Activated T-helper 1 cell treated with Interleukin-2 at 50 U/mL for 16 hours (primary cell): ENCODE measurements at places on chromosomes 12 and 14.

DNA sequence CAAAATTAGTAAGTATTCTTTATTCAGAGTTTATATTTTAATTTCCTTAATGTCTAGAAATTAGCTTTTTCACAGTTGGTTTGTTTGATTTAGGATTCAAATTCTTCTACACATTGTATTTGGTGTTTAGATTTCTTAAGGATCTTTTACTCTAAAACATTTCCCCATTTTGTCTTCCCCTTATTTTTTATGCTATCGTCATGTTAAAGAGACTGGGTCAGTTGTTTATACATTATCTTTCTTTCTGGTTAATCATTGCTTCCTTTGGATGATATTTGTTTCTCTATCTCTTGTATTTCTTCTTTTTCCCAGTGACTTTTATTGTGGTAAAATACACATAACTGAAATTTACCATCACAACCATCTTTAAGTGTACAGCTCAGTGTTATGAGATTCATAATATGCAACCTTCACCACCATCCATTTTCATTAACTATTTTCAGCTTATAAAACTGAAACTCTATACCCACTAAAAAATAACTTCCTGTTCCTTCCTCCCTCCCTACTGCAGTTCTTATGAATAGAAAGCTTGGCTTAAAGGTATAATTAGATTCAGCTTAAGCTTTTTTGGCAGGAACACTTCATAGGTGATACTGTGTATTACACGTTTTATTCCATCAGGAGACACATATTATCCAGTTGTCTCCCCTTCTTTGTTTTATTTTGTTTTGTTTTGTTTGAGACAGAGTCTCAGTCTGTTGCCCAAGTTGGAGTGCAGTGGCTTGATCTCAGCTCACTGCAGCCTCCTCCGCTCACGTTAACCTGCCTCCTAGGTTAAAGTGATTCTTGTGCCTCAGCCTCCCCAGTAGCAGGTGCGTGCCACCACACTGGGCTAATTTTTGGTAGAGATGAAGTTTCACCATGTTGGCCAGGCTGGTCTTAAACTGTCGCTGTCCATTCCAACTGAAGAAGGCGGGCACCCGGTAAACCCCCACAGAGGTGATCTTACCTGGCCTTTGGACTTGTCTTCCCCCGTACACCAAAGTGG lies 45.0 kb downstream of the NOPCHAP1 start:
- no peak for DNase-seq

DNA sequence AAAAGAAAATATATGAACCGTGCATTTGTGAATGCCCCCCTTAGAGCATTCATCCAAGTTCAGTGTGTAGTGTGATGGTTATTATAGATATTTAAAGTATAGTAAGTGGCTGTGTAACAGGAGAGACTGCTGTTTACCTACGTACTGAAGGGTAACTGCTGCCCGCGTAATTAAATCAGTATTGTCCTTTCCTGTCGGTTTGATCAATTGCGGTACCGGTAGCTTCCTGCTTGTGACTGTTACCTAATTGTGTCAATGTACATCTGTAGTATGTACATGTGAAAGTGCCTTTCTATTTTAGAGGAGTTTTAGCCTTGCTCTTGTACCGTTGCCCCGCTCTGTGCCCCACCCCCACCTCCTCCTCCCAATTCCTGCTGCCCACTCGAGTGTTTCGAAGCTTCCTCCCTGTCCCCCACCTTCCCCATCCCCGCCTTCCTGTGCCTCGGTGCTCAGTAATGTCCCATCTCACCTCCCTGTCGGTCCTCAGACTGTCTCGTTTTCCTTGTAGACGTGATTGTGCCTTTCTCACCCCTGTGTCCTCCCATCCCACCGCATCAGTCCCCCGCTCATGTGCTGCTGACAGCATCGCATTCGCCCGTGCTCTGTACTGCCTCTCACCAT lies 75.0 kb downstream of the KICS2 start:
- no peak for DNase-seq

DNA sequence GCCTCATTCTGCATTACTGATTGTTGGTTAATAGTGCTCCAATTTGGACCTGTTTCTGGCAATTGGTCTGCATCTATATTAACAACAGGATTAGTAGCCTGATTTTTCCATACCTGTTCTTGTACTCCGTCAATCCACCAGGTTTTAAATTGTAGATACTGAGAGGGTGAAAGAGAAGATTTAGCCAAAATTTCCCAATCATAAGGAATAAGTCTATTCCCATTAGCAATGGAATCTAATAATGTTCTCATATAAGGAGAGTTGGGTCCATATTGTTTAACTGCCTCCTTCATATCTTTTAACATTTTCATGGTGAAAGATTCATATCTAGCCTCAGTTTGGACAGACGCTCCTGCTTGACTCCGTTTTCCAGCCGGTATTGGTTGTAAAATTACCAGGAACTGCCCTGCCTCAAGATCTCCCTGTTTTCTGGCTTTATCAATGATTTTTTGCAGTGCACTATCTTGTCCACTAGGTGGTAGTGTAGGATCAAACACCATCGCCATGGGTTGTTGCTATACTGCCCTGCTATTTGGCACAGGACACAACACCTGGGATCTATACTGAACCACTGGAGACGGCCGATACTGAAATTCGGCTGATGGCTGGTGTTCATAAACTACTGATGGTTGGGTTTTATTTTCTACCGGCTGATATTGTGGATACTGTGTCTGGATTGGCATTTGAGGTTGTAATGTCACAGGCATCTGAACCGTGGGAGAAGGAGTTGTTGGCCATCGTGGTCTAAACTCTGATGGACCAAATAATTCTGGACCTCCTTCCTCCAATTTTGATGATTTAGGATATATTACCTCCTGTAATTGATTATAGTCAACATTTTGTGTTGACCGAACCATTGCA lies 25.2 kb downstream of the DHRS4L2 start:
- DNase-seq = no peak

DNA sequence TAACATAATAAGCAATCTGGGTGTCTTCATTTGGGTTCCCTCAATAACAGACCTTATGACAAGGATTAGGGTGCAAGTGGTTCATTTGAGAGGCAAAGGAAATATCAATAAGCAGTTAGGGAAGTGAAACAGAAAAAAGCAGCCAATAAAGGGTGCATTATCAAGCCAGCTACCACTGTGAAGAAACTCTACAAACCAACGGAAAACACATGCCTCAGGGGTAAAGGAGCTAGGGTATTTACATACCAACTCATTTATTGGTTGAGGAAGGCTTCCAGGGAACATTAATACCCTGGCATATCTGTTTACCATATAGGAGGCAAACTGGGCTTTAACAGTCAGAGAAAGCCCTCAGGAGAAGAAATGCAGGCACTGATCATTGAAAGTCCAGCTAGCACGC lies 22.7 kb upstream of the IFNG-AS1 start:
- DNase-seq = no peak

- DNase-seq = no peak
Measured at GRCh38 chr14:103122585-103122946, 695 bp upstream of the TNFAIP2 start.

- no peak for DNase-seq
Measured at GRCh38 chr14:34933301-34933700, 49.5 kb upstream of the SRP54 start.

DNA sequence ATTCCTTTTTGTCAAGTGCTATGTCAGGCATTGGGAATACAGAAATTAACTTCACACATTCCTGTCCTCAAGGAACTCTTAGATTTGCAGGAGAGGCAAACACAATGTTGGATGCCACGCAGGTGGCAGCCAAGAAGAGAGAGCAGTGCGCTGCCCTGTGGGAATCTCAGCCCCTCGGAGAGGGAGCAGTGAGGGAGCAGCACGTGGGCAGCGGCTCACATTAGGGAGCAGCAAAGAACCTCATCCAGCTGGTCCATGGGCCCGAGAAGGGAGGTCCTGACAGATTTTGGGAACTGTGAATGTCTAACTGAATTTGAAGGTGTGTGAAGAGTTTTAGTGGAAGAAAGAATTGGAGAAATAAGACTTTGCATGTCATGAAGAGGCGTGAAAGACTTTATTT lies 47.2 kb upstream of the EVL start:
- DNase-seq = no peak

DNA sequence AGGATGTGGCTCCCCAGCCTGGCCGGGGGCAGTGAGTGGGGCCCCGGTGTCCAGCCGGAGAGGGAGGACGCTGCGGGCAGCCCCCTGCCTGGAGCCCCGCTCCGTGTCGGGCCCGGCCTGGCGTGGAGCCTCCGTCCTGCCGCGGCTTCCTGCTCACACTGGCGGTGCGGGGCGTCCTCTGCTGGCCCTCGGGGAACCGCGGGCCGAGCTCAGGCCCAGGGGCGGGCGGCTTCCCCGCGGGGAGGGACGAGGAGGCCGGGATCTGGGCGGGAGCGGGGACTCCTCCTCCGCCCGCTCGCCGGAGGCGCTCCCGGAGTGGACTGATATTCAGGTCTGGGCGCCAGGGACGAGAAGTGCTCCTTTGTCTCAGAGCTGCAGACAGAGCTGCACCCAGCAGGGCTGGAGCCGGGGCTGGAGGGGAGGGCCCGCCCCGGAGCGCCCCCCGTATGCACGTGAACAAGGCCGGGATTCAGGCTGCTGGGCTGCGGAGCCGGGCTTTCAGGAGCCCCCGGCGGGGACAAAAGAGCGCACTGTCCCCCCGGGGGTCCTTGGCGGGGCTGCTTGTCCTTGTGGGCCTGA lies 2.2 kb downstream of the MMP17 start:
- DNase-seq = no peak

- no peak for DNase-seq
Measured at GRCh38 chr14:71539650-71540285, 392.5 kb upstream of the RGS6 start.

- DNase-seq = no peak
Measured at GRCh38 chr14:37197421-37198272, at the start of gene MIPOL1. Gene MIPOL1, plus strand, starts transcription at chr14:37197937. Its CDS starts 49,952 bp downstream, at chr14:37247889.

DNA sequence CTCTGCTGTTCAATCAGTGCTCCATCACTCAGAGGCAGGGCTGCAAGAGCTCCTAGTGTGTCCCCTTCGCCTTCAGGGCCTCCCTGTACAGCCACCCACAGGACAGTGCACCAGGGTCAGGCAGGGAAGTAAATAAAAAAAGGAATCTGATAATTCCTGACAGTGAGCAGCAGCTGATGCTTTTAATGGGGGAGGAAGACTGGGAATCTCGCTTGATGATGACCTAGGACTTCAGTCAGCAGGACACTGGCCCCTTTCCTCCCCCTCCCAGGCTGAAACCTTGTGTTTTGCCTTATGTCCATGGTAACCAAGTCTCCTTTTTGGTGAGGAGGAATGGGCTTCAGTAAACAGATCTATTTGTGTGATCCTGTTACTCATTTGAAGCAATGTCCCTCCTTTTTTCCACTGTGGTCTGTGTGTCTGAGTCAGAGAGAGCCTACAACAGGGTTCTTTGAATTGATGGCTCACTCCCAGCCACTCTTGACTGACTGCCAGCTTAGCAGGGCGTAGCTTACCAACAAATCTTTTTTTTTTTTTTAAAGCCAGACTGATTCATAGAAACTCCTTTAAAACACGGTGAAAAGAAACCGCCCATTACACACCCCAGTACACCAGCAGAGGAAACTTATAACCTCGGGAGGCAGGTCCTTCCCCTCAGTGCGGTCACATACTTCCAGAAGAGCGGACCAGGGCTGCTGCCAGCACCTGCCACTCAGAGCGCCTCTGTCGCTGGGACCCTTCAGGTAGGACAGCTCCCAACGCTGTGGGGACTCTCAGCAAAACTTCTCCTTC lies at the start of gene EMP1:
EMP1 (plus strand) TSS at position 597 of the 792 bp plus-strand sequence. CDS start 14,785 bp downstream, outside the sequence.
- peak; percentile 55 for DNase-seq

GRCh38 chr12:65597527-65597926 lies 226.8 kb upstream of the HMGA2 start:
- no peak for DNase-seq

- DNase-seq = no peak
Measured at GRCh38 chr14:71169861-71170260, 262.6 kb downstream of the PCNX1 start.

- DNase-seq = no peak
Measured at GRCh38 chr12:32533971-32534590, 134.7 kb downstream of the FGD4 start.
